NCI-H187 treated with DMSO at 0.1 percent for 48 hours (cell line): ENCODE measurements at places on chromosomes 5 and 9.

DNA sequence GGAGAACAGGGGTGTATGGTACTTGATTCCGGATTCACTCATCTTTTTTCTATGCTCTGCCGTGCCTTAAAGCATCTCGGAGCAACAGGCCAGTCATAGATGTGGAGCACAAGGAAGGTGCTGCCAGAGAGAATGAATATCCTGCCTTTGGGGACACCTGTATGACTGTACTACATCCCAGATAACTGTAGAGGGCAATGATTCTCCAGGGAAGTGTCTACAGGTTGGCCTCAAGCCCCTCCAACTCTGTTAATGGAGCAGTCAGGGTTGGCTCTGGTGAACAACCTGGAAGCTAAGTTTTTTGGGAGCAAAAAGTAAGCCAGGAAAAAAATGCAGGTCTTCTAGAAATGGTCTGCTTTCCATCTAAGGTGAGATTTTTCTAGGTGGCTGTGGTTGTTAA is 71.0 kb downstream of the NREP start:
- no peak for DNase-seq

DNA sequence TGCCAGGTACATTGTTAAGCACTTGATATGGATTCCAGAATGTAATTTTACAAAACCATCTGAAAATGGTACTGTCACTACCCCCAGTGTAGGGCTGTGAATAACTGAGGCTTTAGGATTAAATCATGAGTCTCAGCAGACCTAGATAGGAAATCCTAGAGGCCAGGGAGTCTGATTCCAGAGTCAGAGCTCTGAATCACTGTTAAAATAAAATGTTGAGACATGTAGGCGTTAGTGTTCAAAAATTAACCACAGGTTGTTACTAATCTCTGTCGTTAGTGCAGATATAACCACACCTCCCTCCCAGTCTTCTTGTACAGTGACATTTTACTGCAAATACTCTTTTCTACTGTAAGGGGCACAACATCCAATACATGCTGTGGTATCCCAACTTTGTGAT is 1828.8 kb downstream of the MAT2B start:
- no peak for DNase-seq

DNA sequence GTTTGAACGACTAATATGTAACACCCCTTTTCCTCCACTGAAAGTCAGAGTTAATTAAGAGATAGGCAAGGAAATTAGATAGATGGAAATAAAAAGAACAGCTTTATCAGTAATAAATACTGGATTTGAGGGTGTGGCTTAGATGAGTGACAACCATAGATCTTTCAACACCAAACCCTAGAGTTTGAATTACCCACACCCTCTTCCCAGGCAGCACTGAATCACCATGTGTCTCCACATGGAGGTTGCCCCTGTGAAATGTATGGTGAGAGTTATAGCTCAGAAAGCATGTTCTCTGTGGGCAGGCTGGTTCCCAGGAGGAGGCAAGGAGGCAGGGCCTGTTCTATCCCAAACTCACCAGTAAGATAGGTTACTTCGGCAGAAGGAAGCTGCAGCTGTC is 69.7 kb downstream of the TMEM174 start:
- DNase-seq: no peak

DNA sequence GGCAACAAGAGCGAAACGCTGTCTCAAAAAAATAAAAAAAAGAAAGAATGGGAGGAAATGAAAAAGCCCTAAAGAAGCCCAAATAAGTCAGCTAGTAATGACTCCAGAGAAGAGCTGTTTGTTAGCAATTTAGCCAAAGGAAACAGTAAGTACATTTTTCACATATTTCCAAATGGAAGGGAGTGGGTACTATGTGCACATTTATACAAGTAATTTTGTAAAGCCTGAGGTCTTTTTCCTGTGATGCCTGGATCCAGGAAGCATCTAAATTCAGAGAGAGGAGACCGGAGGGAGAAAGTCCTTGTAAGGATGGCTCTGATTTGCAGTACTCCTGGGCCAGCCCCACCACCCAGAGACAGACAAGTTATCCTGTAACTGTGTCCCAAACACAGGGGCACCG is 14.7 kb downstream of the FBP1 start:
- no peak for DNase-seq

GRCh38 chr5:41519801-41520200 is 9.4 kb upstream of the PLCXD3 start:
- DNase-seq: no peak

- no peak for DNase-seq
Observed at GRCh38 chr9:127741831-127742434, 6.8 kb upstream of the TOR2A start.

DNA sequence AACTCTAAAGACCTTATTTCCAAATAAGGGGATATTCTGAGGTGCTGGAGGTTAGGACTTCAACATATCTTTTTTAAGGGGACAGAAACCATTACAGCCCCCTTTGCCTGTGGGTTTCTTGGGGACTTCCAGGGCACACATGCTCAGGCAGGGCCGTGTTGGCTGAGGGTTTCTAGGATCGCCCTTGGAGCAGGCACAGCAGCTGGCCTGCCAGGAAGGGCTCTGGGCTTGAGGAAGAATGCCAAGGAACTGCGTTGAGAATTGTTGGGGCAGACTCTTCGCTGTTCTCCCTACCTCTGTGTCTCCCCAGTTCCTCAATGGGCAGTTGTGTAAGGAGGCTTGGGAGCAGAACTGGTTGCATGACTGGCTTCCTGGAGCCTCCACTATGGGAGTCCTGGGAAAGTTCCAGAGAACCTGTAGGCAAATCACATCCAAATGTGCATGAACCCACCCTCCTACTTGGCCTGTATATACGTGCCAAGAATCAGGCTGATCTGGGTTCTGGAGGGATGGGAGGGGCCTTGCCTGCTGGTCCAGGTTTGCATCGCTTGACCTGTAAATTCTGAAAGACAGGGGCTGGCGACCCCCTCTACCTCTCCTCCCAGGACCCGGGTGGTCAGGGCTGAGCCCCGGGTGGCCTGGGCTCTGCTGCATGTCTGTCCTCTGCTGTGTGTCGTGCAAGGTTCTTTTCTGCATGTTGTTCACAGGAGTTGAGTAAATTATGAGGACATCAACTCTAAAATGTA is 65.5 kb downstream of the HSPA4 start:
- DNase-seq: no peak

GRCh38 chr5:175246242-175246888 is 197.6 kb downstream of the DRD1 start:
- DNase-seq: no peak

GRCh38 chr9:19690128-19690527 is 98.7 kb downstream of the SLC24A2 start:
- no peak for DNase-seq

- no peak for DNase-seq
Observed at GRCh38 chr9:1554081-1555035, 460.8 kb upstream of the SMARCA2 start.

GRCh38 chr5:157747766-157748700 is 4.5 kb downstream of the LSM11 start:
- DNase-seq: no peak

GRCh38 chr9:125593581-125594222 is 113.3 kb downstream of the MAPKAP1 start:
- no peak for DNase-seq

DNA sequence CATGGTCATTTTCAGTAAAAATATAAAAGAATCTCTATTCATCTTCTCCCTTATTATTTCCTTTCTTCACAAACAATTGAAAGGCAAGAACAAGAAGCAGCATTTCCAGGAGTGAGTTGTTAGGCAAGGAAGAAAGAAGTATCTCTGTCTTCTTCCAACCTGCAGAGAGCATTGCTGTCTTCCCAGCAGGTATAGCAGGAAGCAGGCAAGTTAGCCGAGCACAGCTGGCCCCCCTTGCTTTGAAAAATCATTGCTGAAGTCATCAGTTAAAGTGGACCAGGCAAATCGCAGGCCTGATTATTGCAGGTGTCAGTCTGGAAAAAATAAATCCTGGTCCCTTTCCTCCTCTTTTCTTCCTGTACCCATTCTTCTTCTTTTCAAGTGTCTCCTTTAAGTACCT is 353.1 kb upstream of the BRINP1 start:
- no peak for DNase-seq

- DNase-seq: no peak
Observed at GRCh38 chr9:120873512-120873911, 3.5 kb downstream of the PHF19 start.

- no peak for DNase-seq
Observed at GRCh38 chr5:130052752-130053151, 148.5 kb downstream of the CHSY3 start.

DNA sequence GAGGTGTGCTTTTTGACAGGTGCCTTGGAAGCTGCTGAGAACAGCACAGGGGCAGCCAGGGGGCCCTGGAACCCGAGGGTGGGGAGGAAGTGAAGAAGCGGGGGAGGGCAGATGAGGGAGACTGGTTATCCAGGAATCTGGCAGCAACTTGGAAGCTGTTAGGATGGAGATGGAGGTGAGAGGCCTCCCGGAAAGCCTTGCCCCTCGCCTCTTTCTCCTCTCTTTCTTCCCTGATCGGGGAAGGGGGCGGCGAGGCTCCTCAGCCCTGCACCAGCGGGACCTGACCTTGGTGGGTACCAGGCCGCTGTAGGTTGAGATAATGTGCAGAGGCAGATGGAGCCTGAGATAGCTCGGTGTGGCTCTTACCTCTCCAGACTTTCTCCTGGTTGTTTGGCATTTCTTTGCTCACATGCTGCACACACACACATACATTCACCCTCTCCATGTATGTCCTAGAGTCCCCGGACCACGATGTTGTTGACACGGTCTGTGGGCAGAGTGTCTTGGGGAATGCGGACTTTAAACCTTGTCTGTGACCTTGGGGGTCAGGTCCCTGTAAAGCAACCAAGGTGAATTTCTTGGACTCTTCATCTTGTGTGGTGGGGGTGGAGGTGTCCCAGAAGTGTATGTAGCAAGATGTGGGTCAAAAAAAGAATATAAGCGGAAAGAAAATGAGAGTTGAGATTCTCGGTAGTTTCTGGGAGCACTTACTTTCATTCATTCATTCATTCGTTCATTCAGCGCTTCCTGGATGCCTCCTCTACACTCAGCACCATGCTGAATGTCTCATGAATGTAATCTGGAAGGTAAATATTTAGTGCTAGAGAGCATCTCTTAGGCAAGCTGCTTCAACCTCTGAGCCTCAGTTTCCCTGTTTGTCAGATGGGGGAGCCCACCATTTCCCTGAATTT is 1.6 kb downstream of the WWC1 start:
- no peak for DNase-seq

GRCh38 chr9:16153741-16154140 is 600.9 kb downstream of the CCDC171 start:
- DNase-seq: no peak

DNA sequence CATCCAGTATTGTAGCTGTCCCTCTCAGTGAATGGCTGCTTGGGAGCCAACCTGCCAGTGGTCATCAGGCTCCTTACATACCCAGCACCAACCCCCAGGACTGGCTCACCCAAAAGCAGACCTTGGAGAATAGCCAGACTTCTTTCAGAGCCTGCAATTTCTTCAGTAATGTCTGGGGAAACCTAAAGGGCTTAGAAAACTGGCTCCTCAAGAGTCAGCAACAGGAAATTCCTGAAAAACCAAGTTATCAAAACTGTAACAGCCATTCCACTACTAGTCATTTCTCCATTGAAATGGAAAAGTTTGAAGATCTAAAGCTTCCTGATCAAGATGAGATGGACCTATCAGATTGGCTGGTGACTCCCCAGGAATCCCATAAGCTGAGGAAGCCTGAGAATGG is 12.3 kb upstream of the STING1 start:
- no peak for DNase-seq

- DNase-seq: no peak
Observed at GRCh38 chr9:130997925-130998596, 10.9 kb upstream of the LAMC3 start.
